GM12878 (cell line): ENCODE measurements at places on chromosomes 6 and 20.

GRCh38 chr6:170439366-170440361 lies 113.4 kb downstream of the PSMB1 start:
- DNase-seq = no peak

GRCh38 chr6:105226598-105227294 lies 46.9 kb upstream of the POPDC3 start:
- no peak for DNase-seq

GRCh38 chr20:11748436-11748835 lies 169.3 kb upstream of the BTBD3 start:
- DNase-seq = no peak

DNA sequence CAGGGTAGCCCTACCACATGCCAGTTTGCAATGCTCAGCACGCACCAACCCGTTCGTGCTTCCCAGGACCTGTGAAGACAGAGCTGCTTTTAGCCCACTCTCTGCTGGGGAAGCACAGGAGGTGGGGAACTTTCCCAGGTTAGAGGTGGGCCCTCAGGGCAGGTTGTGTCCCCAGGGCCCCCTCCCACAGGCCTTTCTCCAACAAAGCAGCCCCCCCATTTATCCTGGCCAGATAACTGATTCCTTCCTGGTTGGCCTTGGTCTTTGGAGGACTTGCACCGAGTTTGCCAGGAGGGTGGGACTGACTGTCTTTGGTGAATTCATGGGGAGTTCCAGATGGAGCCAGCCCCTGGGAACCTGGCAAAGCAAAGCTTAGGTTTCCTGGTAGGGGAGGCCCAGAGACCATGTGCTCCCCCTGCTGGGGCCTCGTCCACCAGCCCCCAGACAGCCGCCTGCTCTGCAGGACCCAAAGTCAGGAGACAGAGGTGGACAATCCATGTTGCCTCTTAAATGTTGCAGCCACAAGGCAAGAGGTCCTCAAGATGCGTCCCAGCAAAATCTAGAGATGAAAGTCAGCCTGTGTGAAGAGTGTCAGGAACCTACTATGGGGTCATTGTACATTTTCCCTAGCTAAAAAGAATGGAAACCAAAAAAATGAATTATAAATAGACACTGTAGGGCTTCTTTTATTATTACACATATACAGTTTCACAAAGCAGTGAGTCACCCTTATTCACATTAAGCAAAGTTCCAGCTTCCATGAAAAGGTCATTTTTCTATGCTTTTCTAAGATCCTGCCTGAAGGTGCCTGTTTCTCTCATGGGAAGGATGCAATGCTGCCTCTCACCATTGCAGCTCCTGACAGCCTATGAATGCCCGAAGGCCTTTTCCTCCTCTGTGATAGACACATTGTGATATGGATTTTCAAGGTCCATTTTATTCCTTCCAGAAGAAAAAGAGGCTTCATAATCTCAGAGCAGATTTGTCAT lies 497.8 kb downstream of the PREX1 start:
- no peak for DNase-seq

DNA sequence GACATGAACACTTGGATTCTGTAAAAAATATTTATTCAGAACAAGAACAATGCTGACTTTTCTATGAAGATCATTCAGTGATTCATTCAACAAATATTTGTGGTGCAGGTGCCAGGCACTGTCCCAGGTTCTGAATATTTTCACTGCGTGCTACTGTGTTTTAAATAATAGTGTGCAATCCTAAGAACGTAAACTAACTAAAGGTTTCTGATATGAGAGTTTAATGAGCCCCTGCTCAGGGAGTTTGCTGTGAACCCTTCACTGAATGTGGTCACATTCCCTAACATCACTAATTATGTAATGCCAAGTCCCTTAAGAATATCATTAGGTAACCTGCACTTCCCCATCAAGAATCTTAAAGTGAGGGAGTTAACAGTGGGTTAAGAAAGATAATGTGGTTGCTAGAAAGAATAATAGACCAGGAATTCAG lies 1.7 kb upstream of the TMEM170B start:
- no peak for DNase-seq

DNA sequence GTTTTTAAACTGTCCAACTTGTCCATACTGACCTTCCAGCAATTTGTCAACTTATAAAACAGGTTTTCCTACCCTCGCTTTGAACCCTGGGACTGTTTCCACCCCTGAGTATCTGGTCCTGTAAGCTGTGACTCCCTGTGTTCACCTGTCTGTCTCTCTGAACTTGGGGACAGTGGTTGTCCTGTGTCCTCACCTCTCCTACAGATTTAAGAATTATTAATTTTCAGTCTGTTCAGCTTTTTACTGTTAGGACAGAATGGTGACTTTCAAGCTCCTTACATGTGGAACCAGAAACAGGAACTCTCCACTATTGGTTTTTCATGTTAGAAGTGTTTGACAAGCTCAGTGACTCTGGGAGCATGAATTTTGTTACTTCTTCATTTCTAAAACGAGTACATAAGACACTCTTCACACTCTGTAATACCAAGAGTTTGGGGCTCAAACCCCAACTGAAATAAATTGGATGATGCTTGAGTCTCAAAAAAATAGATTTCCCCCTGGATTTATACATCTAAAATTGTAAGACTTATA lies 713.9 kb downstream of the COL12A1 start:
- no peak for DNase-seq

GRCh38 chr6:73058736-73059135 lies 166.6 kb downstream of the KHDC1L start:
- DNase-seq = no peak

DNA sequence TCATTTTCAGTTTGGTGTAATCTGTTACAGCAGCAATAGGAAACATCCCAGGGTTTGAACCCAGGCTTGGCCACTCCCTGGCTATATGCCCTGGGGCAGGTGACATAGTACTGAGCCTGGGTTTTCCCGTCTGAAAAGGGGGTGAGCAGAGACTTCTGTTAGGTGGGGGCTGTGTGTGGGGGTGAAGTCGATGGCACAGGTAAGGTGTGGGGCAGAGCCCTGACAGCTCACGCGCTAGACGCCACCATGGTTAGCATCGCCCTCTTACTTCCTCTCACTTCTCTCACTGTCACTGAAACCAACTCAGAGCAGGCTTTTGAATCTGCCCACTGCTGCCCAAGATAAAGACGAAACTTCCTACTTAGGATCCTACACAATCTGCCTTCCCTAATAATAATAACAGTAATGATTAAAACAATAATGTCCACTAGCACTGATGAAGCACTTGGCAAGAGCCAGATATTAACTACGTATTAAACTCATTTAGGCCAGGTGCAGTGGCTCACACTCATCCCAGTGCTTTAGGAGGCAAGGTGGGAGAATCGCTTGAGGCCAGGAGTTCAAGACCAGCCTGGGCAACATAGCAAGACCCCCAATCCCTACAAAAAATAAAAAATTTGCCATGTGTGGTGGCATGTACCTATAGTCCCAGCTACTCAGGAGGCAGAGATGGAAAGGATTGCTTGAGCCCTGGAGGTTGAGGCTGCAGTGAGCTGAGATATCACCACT lies 117.9 kb upstream of the PTPN1 start:
- DNase-seq = no peak

- DNase-seq = no peak
Observed at GRCh38 chr6:155352811-155353210, 38.5 kb upstream of the TFB1M start.

DNA sequence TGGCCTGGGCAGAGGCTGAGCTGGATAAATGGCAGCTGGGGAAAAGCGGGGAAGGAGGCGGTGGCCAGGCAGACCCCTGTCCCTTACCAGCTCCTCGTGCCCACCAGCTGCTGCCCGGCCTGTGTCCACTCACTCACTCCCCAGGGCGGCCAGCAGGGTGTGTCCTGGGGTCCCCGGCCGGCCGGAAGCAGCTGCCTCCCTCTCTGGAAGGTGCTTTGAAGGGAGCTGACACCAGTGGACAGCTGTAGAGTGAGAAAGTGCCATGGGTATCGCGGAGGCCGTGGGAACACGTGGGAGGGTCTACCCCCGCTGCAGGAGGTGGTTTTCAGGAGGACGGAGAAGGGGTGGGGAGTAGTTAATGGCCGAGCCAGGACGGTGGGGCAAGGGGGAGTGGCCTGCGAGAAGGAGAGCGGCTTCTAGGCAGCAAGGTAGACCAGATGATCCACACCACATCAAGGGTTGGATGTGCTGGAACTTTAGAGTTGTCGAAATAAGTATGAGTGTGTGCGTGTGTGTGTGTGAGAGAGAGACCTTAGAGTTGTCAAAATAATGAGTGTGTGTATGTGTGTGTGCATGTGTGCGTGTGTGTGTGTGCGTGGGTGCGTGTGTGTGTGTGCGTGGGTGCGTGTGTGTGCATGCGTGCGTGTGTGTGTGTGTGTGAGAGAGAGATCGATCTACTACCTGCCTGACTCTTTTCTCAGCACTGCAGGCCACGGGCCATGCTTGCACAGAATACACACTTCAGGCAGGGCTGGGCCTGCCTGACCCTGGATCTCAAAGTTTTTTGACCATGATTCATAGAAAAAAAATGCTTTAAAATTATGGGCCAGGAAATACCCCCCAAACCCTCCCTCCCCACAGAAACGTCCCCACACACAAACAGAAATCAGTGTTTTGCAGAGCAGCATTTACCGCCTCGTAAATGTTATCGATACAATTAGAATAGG lies 43.9 kb downstream of the CDH4 start:
- DNase-seq = no peak

DNA sequence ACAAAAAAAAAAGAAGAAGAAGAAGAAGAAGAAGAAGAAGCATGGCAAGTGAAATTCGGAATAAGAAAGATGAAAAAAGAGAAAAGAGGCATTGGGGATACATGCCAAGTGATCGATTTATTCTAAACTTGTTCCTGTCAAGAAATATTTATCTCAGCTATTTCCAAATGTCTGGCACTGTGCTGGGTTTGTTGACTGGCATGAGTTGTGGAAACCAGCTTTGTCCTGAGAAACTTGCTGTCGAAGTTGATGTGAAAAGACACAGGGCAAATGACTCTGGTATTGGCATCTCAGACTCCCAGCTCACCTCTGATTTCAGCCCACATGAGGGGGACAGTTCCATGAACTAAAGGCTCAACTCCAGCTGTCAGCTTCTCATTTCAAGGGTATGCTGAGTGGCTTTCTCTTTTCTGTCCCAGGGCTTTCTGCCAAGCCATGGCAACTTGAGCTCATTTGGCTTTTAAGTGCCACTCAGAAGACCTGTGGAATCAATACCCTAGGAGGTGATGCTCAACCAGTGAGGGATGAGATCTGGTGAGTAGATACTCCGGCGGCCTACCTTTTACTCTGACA lies 253.3 kb upstream of the JAG1 start:
- DNase-seq = no peak

DNA sequence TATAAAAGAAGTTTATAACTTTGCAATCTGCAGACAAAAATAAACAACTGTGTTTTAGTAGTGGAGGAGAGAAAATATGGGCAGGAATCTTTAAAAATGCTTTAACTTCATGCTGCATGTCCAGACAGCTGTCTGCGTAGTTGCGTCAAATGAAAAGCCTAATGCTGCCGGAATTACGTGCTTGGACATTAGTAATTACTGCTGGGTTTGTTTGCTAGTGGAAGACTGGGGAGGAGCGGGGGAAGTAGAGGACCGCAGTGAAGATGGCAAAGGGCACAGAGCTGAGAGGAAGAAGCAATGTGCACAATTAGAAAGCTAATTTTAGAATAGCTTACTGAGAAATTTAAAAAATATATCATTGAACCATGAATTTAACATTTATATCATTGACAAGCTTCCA lies 2.4 kb downstream of the SNAP25 start:
- DNase-seq = no peak

DNA sequence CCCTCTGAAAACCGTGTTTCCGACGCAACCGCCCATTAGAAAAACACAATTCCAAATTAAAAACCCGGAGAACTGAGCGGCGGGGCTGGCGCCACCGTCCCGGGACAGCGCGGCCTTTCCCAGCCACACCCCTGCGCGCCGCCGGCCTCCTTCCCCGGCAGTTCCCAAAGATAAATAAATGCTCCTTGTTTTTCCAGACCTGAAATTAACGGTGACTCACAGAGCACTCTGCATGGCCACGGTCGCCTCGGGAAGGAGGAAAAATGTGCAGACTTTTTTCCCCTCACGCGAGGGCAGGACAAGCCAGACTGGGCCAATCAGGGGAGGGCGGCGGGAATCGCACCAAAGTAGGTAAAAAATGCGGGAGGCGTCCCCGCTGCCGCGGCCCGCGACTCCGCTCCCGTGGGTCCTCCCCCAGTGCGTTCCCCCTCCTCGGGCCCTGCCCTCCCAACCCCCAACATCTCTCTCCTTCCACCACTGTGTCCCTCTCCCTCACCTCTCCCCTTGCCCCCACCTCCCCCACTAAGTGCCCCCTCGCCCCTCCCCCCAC lies 828 bp upstream of the DSTN start:
- no peak for DNase-seq

- no peak for DNase-seq
Observed at GRCh38 chr6:9139746-9140145, 704.4 kb upstream of the SLC35B3 start.

DNA sequence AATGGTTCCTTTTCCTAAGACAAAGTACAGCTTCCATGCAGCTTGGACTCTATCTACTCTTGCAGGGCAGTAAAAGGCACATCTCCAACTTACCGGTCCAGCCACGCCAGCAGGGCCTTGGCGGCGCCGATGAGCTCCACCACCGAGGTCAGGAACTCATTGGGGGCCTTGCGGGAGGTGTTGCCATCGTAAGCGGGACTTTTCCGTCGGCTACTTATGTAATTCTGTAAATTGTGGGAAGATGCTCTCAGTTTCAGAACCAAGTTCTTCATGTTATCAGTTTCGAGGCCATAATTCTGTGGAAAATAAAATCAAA lies 68.5 kb downstream of the CNKSR3 start:
- no peak for DNase-seq

GRCh38 chr6:169568314-169569087 lies 133.3 kb downstream of the WDR27 start:
- no peak for DNase-seq

- DNase-seq = no peak
Observed at GRCh38 chr6:1285956-1286355, 25.9 kb upstream of the FOXQ1 start.

DNA sequence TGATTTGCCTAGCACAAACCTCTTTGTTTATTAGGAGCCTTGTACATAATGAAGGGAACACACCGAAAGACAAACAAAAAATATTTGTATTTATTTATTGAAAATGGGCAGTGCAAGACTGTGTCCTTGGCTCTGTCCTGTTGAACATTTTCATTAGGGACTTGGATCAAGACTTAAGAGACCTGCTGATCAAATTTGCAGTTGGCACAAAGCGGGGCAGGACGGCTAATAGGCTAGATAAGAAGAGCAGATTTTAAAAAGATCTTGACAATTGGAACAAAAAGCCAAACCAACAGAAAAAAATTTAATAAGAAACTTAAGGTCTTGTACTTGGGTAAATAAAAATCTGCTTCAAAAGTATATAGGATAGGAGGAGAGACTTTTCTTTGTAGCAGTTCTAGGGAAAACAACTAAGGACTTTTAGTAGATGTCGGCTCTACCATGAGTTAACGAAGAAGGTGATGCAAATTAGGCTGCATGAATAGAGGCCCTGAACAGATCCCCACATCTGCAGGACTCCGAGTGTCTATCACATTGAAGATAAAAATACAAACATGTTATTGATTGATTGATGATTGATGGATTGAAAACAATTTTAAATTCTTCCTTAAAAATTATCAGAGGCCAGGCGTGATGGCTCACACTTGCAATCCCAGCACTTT lies 124.1 kb upstream of the SPACA1 start:
- DNase-seq = no peak
